ENCODE measurements at places on chromosomes 11 and 22.

- H3K4me3 ChIP-seq = no peak overlapping the region
- no peak overlapping the region for H3K27ac ChIP-seq
- H3K36me3 ChIP-seq = no peaks in the 10 kb centered on the region
- no peak for ATAC-seq
Observed at GRCh38 chr11:4809246-4809645, 5.1 kb upstream of the OR52R1 start.

GRCh38 chr11:17658211-17658610 is 61.2 kb upstream of the MYOD1 start:
- ATAC-seq = no peak
- H3K4me1 ChIP-seq = no peaks in the 10 kb centered on the region
- no peak overlapping the region for H3K4me3 ChIP-seq
- H3K27ac ChIP-seq = no peak overlapping the region
- H3K36me3 ChIP-seq = no peaks in the 10 kb centered on the region

DNA sequence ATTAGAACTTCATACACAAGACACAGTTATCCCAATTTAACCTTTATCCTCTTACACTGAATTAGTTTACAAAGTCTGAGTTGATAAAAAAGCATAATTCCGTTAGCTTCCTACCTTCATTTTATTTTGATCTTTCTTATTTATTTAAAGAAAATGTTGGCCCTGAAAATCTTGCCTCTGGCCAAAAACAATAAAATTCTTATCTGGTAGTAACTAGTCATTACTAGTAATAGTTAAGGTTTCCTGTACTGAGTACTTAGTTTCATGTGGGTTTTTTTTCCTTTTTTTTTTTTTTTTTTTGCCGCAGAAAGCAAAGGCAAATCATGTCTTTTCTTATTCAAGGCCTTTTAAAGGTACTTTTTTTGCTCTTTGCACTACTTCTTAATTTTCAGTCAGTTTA is 120.6 kb downstream of the PAX6 start:
- no peaks in the 10 kb centered on the region for H3K27me3 ChIP-seq
- no peaks in the 10 kb centered on the region for H3K36me3 ChIP-seq
- H3K4me1 ChIP-seq = no peaks in the 10 kb centered on the region
- no peak overlapping the region for H3K4me3 ChIP-seq
- no peak overlapping the region for H3K27ac ChIP-seq
- no peak for ATAC-seq

DNA sequence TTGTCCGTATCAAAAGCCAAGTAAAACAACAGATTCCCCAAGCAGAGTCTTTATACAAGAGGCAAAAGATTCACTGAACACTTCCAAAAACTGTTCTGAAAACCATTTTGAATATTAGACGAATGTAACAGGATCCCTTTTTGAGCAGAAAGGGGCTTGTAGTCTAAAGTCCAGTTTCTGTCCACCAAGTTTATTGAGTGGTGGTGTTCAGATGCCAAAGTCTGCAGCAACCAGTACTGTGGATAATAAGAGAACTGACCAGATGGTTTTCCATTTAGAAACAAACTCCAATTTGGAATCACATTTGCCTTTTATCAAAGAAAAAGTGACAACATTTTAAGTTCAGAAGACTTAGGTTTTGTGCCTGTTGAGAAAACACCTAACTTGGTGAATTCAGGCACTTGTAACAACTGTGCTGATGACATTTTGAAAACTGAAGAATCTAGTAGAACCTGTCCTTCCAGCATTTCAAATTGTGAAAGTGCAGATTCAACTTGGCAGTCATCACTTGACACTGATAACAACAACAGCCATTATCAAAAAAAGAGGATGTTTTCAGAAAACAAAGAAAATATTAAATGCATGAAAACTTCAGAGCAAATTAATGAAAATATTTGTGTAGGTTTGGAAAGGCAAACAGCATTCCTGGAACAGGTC is 217.1 kb downstream of the CSNK2A3 start:
- H3K36me3 ChIP-seq = no peaks in the 10 kb centered on the region
- H3K27me3 ChIP-seq = no peaks in the 10 kb centered on the region
- no peak overlapping the region for H3K4me3 ChIP-seq
- H3K4me1 ChIP-seq = peaks cover 10% of the 10 kb centered on the region
- no peak overlapping the region for H3K27ac ChIP-seq
- ATAC-seq = no peak

DNA sequence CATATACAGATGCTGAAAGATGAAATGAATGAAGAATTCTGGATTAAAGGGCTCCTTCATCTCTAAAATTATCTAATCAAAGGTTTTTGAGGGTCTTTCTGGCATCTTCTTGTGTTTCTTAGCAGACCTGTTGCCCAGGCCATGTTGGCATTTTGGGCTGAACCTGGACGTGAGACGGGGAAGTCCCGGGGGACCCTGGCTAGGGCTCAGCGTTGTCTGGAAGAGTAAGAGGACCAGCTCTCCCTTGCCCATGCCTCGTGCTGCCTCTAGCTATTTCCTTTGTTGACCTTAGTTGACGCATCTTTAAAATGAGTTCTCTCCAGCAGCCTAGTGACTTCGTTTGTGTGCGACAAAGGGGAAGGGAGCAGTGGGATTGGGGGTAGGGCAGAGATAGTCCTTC is 152.2 kb downstream of the ST3GAL4 start:
- no peak overlapping the region for H3K27ac ChIP-seq
- ATAC-seq = no peak
- peaks cover 32% of the 10 kb centered on the region for H3K27me3 ChIP-seq
- no peaks in the 10 kb centered on the region for H3K4me1 ChIP-seq

- no peaks in the 10 kb centered on the region for H3K36me3 ChIP-seq
- H3K4me3 ChIP-seq = no peak overlapping the region
- no peak for ATAC-seq
- H3K27me3 ChIP-seq = peaks cover 16% of the 10 kb centered on the region
Observed at GRCh38 chr22:45946805-45947600, 30.0 kb downstream of the WNT7B start.

Measured in activated T-helper 17 cell treated with anti-CD3 and anti-CD28 coated beads, Interleukin-2, amount 50 U/mL, for 72 hours (primary cell).